ENCODE measurements at places on chromosomes 6 and 20. TPM values are rescaled to one million over a fixed set of nuclear protein-coding genes. Genes with fewer than 3 reads are reported as not detected.

- H3K4me3 ChIP-seq = no peak overlapping the region
- DNase-seq = no peak
- H3K27me3 ChIP-seq = no peaks in the 10 kb centered on the region
- peak overlapping the region; percentile 68 for H3K27ac ChIP-seq
Measured at GRCh38 chr6:80639181-80639629, 532.7 kb downstream of the BCKDHB start.

- H3K4me3 ChIP-seq = no peak overlapping the region
- H3K27ac ChIP-seq = no peak overlapping the region
- no peaks in the 10 kb centered on the region for H3K4me1 ChIP-seq
- no peaks in the 10 kb centered on the region for H3K27me3 ChIP-seq
Measured at GRCh38 chr6:38658418-38659167, 18.9 kb upstream of the BTBD9 start.

- no peaks in the 10 kb centered on the region for H3K4me1 ChIP-seq
- no peaks in the 10 kb centered on the region for H3K36me3 ChIP-seq
- no peak overlapping the region for H3K27ac ChIP-seq
- H3K4me3 ChIP-seq = no peak overlapping the region
- peak; percentile 27 for DNase-seq
Measured at GRCh38 chr6:166648846-166649245, 21.8 kb upstream of the RPS6KA2 start.

DNA sequence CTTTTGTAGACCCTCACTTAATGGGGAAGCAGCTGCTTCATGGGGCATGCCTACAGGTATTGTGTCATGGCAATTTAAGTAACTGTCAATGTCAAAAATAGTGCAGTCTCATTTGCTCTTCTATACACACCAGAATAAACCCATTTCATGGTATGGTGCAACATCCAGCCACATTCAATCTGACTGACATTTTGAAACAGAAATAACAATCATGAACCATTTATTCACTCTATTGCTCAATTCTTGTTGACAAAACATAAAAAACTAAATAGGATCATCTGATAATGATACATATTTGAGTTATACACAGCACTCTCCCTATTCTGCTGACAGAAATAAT is 122.9 kb downstream of the MAP7 start:
- no peaks in the 10 kb centered on the region for H3K4me1 ChIP-seq
- no peaks in the 10 kb centered on the region for H3K36me3 ChIP-seq
- no peak for DNase-seq
- H3K27ac ChIP-seq = no peak overlapping the region
- H3K27me3 ChIP-seq = no peaks in the 10 kb centered on the region
- H3K4me3 ChIP-seq = no peak overlapping the region

GRCh38 chr6:45422503-45423110 is 44.9 kb upstream of the SUPT3H start:
- peak overlapping the region; percentile 53 for H3K4me3 ChIP-seq
- H3K27ac ChIP-seq = peak overlapping the region; percentile 76
- peaks cover 28% of the 10 kb centered on the region for H3K4me1 ChIP-seq
- no peaks in the 10 kb centered on the region for H3K36me3 ChIP-seq
- peaks cover 52% of the 10 kb centered on the region for H3K27me3 ChIP-seq
- no peak for DNase-seq

DNA sequence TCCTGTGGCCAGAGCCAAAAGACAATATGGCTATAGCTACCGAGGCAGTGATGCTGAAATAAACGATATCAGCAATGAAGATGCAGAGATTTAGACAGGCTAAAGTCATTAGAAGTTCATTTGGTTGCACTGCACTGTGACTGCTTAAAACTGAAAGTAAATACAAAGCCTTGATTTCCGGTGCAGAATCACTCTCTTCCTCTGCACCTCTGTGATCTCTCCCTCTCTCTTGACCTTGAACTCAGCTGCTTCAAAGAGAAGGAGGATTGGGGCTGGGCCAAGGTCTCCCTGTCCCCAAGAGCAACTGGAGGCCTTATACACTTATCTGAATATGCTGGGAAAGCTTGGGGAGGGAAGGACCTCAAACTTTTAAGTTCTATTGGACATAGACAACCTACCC is 34.6 kb upstream of the SPACA1 start:
- no peak overlapping the region for H3K27ac ChIP-seq
- H3K36me3 ChIP-seq = no peaks in the 10 kb centered on the region
- peaks cover 4% of the 10 kb centered on the region for H3K4me1 ChIP-seq
- peak; percentile 5 for DNase-seq
- H3K4me3 ChIP-seq = no peak overlapping the region

- H3K36me3 ChIP-seq = no peaks in the 10 kb centered on the region
- H3K27me3 ChIP-seq = no peaks in the 10 kb centered on the region
- no peak overlapping the region for H3K4me3 ChIP-seq
Measured at GRCh38 chr6:37738216-37738615, 40.5 kb upstream of the MDGA1 start.

GRCh38 chr6:119736296-119737021 is 386.9 kb upstream of the MAN1A1 start:
- no peaks in the 10 kb centered on the region for H3K4me1 ChIP-seq
- no peaks in the 10 kb centered on the region for H3K27me3 ChIP-seq
- H3K36me3 ChIP-seq = no peaks in the 10 kb centered on the region
- no peak overlapping the region for H3K4me3 ChIP-seq

DNA sequence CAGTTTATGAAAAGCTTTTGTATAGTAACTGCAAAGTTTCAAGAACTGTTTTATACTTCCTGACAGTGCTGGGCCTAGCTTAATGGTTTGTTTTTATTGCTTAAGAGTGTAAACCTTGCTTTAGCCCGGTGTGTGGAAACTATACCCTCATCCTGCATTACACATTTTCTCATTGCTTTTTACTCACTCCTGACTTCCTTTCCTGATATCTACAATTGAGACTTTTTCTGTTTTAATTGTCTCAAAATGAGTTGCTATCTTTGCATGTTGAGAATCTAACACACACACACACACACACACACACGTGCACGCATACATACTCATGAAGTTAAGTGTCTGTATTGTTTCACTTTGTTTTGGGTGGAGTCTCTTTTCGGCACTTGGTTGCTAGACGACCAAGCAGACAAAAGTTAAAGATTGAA is 16.7 kb downstream of the BMP2 start:
- no peaks in the 10 kb centered on the region for H3K36me3 ChIP-seq
- no peak for DNase-seq
- no peak overlapping the region for H3K27ac ChIP-seq
- H3K4me3 ChIP-seq = no peak overlapping the region

GRCh38 chr6:141531040-141531439 is 601.7 kb upstream of the GJE1 start:
- no peaks in the 10 kb centered on the region for H3K27me3 ChIP-seq
- H3K4me3 ChIP-seq = no peak overlapping the region
- no peaks in the 10 kb centered on the region for H3K4me1 ChIP-seq
- H3K27ac ChIP-seq = no peak overlapping the region
- no peak for DNase-seq
- no peaks in the 10 kb centered on the region for H3K36me3 ChIP-seq

GRCh38 chr6:144922120-144922722 is 637.1 kb downstream of the UTRN start:
- DNase-seq = peak; percentile 51
- no peaks in the 10 kb centered on the region for H3K4me1 ChIP-seq
- H3K4me3 ChIP-seq = no peak overlapping the region
- H3K27me3 ChIP-seq = no peaks in the 10 kb centered on the region
- no peak overlapping the region for H3K27ac ChIP-seq

GRCh38 chr20:4052139-4052480 is 36.8 kb upstream of the RNF24 start:
- H3K4me1 ChIP-seq = no peaks in the 10 kb centered on the region
- no peaks in the 10 kb centered on the region for H3K27me3 ChIP-seq
- H3K36me3 ChIP-seq = no peaks in the 10 kb centered on the region
- no peak overlapping the region for H3K27ac ChIP-seq
- DNase-seq = no peak
- H3K4me3 ChIP-seq = no peak overlapping the region

DNA sequence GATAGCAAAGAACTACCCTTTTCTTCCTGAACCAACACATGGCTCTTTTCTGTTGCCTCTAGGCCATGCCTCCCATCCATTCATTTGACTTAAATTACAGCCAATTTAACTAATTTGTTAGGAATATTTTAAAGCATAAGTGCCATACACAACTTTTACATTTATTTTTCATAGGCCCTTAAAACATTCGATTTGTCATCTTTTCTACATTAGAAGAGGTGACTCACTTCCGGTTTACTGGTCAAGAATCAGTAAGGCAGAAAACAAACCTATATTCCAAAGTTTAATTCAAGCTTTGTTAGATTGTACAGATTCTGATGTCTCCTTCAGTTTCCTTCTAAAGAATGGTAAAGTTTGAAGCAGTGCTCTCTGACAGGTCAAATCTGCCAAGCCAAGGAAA is 344.3 kb downstream of the SAMD5 start:
- H3K4me1 ChIP-seq = peaks cover 9% of the 10 kb centered on the region
- H3K27me3 ChIP-seq = no peaks in the 10 kb centered on the region
- no peak overlapping the region for H3K27ac ChIP-seq
- no peak for DNase-seq
- no peak overlapping the region for H3K4me3 ChIP-seq

- H3K4me3 ChIP-seq = no peak overlapping the region
- H3K27me3 ChIP-seq = peaks cover 10% of the 10 kb centered on the region
- H3K4me1 ChIP-seq = no peaks in the 10 kb centered on the region
- no peak for DNase-seq
Measured at GRCh38 chr6:138271451-138271850, 53.2 kb upstream of the PBOV1 start.

Gene SLC22A2
- polyA plus RNA-seq = not detected

Gene UBD
- polyA plus RNA-seq = 0.77 TPM

Gene MEI4
- 0.16 TPM for polyA plus RNA-seq

Gene B4GALT5
- 14.2 TPM for polyA plus RNA-seq

Gene RMND1
- 24.7 TPM for polyA plus RNA-seq

Gene MROH8
- polyA plus RNA-seq = 6.6 TPM

Data from adrenal gland (tissue), 19 donors.